ENCODE measurements at places on chromosomes 13 and 19.

DNA sequence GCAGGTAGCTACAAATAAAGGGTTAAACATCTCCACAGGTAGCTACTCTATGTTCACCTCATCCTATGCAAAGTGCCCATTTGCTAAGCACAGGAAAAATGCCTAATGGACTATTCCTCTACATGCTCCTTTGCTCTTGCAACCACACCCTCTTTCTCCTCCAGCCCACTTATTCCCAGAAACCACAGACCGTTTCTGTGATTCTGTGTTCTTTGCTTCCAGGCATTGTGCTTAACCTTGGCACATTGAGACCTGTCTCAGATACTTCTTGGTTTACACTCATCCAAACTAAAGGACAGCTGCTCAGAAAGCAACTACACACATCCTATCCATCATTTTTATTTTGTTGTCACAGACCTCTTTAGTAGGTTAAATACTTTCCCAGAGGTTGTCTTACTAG lies 785.0 kb upstream of the MIR17HG start:
- DNase-seq: no peak

GRCh38 chr19:45657520-45658167 lies 10.4 kb upstream of the GIPR start:
- DNase-seq: no peak

DNA sequence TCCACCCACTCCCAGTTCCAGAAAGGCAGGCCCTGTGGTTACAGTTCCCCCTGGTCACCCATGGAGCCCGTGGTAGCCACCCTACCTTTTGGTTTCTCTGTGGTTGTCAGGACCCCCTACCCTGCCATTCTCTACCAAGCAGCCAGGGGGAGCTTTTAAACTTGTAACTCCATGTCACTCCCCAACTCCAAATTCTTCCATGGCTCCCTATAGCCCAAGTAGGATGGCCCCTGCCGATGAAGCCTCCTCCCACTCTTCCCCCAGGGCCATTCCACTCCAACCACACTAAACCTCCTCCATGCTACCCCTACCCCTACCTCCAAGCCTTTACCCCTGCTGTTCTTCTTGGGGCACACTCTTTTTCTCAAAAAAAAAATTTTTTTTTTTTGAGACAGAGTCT lies 2.2 kb downstream of the S1PR2 start:
- peak; percentile 54 for DNase-seq

GRCh38 chr13:95433537-95433936 lies 119.0 kb upstream of the CLDN10 start:
- no peak for DNase-seq

- DNase-seq: no peak
Measured at GRCh38 chr13:67223742-67224141, 6.4 kb downstream of the PCDH9 start.
